ENCODE measurements at places on chromosomes 5 and 9.

- no peak for DNase-seq
Measured at GRCh38 chr5:176744584-176744965, 65.8 kb upstream of the UNC5A start.

DNA sequence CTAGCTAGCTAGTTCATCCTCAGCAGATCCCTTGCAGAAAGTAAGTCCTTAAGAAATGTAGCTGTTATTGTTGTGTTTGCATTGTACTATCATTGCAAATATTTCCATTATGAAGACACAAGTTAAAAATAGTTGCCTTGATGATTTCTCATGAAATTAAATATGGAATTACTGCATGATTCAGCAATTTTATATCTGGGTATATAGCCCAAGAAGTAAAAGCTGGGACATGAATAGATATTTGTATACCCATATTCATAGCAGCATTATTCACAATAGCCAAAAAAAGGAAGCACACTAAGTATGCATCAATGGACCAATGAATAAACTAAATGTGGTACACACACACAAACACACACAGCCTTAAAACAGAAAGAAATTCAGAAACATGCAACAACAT is 6.8 kb downstream of the IFNB1 start:
- no peak for DNase-seq

GRCh38 chr9:98373609-98374008 is 118.2 kb upstream of the TBC1D2 start:
- no peak for DNase-seq

GRCh38 chr5:150508277-150508640 is 328 bp downstream of the NDST1 start:
- no peak for DNase-seq

GRCh38 chr5:180813420-180813819 is 10.8 kb upstream of the MGAT1 start:
- DNase-seq, result no peak

DNA sequence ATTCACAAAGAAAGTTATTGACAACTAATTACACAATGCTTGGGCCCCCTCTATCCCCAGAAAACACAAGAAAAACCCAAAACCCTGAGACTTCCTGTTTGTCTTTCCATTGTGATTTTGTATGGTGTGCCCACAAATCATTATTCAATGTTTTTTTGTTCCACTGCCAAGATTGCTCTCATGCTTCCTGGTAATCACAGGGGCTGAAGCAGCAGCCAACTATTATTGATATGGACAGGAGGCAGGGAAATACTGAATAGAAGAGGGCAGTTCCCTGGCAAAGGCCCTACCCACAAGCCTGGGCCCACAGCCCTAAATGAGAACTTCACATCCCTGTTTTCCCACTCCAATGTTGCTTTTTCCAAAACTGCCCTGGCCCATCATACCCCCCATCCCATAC is 21.5 kb upstream of the RFK start:
- no peak for DNase-seq

GRCh38 chr5:103891151-103891550 is 328.6 kb upstream of the NUDT12 start:
- no peak for DNase-seq

DNA sequence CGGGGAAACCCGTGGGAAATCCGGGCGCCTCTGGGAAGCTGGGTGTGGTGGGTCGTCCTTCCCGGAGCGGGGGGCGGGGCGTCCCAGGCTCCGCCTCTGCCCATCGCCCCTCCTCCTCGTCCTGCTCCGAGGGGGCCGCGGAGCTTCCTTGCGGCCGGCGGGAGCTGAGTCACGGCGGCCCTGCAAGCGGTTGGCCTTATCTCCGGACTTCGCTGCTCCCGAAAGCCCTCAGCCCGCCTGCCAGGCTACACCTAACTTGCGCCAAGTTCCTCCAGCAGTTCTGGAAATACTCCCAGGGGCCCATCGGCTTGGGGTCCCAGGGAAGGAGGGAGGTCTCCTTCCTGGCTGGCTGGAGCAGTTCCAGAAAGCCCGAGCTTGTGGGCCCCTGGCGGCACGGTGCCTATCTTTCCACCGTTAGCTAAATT is 54.1 kb upstream of the CDKN2AIPNL start:
- DNase-seq, result peak; percentile 34

- DNase-seq, result no peak
Measured at GRCh38 chr5:103472830-103473229, 89.8 kb downstream of the NUDT12 start.

DNA sequence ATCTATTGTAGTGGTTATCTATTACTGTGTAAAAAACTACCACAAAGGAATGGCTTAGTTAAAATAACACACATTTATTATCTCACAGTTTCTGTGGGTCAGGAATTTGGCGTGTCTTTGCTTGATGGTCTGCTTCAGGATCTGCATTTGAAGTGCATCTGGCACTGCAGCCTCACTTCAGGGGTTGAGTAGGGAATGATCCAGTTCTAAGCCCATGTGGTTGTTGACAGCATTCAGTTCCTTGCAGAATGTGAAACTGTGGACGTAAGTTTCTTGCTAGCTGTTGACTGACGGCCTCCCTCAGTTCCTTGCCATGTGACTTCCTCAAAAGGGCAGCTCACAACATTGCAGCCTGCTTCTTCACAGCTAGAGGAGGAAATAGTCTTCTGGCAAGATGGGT is 2.1 kb upstream of the OGN start:
- no peak for DNase-seq

DNA sequence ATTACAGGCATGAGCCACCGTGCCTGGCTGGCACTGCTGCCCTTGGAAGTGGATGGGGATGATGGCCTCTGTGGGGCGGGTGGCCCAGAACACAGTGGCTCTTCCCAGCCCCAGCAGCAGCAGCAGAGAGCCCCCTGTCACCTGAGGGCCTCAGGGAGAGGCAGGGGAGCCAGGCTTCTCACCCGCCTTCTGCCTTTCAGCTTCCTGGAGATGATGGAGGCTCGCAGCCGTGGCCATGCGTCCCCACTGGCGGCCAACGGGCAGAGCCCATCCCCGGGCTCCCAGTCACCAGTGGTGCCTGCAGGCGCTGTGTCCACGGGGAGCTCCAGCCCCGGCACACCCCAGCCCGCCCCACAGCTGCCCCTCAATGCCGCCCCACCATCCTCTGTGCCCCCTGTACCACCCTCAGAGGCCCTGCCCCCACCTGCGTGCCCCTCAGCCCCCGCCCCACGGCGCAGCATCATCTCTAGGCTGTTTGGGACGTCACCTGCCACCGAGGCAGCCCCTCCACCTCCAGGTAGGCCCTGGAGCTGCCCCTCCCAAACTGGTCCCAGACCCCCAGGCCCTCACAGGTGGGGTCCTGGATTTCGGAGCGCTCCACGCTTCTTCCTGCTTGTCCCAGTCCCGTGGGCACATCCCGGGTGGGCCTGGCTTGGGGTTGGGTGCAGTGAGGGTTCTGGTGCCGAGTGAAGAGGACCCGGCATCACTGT is 5.0 kb upstream of the AJM1 start:
- peak; percentile 11 for DNase-seq

- no peak for DNase-seq
Measured at GRCh38 chr5:161058781-161059180, 206.8 kb upstream of the ATP10B start.

- DNase-seq, result no peak
Measured at GRCh38 chr9:131743096-131743495, 3.2 kb upstream of the RAPGEF1 start.

DNA sequence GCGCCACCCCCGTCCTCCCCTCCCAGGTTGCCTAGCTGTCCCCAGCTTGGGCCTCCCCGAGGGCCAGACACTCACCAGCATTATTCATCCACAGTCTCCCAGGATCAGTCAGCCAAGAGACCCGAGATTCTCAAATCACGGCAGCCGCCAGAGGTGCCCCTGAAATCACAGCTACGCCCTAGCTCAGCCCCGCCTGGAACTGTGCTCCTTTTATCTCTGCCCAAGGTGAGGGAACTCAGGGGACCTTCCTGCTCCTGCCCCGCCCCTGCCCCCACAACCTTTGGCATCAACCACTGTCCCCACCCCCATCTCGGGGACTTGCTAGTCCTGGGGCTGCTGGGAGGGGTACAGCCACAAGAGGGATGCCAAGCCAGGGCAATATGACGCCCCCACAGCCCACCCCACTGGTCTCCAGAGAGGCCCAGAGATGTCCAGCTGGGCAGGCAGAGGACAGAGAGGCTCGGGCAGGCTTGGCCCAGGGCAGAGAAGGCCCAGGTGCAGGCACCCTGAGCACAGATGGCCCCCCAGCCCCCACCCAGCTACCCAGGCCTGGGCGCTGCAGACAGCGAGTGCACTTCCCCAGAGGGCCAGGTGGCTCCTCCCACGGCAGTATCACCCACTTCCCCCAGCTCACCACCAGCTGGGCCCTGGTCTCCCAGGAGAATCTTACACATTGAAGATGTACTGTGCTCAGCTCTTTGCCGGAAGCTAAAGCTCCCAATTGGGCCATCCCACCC is at the start of gene FUT7:
Gene FUT7, minus strand, starts transcription at position 185 of the 737 bp plus-strand sequence. Its CDS starts 97 bp downstream, at position 88.
- DNase-seq, result no peak

GRCh38 chr9:1875921-1876448 is 139.2 kb upstream of the SMARCA2 start:
- no peak for DNase-seq

GRCh38 chr9:94166236-94166975 is 82.1 kb downstream of the PTPDC1 start:
- peak; percentile 90 for DNase-seq

GRCh38 chr5:168798065-168799023 is 219.2 kb upstream of the PANK3 start:
- no peak for DNase-seq

DNA sequence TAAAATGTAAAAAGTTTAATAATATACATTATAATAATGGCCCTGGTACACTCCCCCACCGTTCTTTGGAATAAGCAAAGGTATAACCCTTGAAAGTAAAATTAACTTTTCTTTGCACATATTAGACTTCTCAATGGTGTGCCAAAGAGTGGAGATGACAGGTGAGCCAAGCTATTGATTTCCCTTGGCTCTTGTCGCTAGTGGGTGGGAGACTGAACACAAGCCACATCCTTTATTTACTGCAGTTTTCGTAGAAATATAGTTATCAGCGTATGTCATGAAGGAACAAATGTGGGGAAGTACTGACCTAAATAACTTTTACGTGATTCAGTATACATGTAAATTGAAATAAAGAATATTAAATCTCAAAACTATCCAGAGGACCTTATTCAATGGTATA is 549.3 kb downstream of the RAB3C start:
- peak; percentile 45 for DNase-seq

Measured in T-helper 1 cell (primary cell).